Esophagus (tissue), 2 donors: ENCODE measurements at places on chromosomes 1 and 21. TPM values are rescaled to one million over a fixed set of nuclear protein-coding genes. Genes with fewer than 3 reads are reported as not detected.

Gene TESK2
- 4.0 TPM for polyA plus RNA-seq

Gene ZMYND12
- 0.24 TPM for polyA plus RNA-seq

Gene CELA2B
- polyA plus RNA-seq, result not detected

Gene C1orf185
- polyA plus RNA-seq, result not detected

Gene ARMH1
- 0.71 TPM for polyA plus RNA-seq

Gene PANK4
- 10.1 TPM for polyA plus RNA-seq
